ENCODE measurements at places on chromosomes 5 and 9. TPM values are rescaled to one million over a fixed set of nuclear protein-coding genes. Genes with fewer than 3 reads are reported as not detected.

Gene FGD3
- total RNA-seq: 256 TPM

DNA sequence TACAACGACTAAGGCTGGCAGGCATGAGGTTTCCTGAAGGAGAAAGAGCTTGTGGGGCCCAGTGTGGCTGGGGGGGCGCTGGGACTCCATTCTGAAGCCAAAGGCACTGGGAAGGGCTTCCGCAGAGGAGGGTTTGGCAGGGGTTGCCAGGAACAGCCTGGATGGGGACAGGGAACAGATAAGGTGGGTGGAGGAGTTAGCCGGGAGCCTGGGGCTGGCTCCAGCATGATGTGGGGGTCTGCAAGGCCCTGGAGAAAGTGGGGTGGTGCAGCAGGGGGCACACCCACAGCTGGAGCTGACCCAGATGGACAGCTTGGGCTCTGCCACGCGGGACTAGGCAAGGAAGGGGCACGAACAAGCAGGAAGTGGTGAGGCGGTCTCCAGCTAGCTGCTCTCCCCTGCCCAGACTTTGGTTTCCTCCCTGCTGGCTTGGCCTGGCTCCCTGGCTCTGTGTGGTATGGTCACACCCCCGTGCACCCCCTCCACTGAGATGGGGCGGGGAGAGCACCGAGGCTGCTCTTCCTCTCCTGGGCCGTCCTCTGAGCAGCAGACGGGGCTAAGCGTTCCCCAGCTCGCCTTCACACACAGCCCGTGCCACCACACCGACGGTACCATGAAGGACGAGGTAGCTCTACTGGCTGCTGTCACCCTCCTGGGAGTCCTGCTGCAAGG lies at the start of gene LTC4S:
Gene LTC4S, plus strand, starts transcription at position 519 of the 672 bp plus-strand sequence. Its CDS starts 95 bp downstream, at position 614.
- peak; percentile 82 for DNase-seq

DNA sequence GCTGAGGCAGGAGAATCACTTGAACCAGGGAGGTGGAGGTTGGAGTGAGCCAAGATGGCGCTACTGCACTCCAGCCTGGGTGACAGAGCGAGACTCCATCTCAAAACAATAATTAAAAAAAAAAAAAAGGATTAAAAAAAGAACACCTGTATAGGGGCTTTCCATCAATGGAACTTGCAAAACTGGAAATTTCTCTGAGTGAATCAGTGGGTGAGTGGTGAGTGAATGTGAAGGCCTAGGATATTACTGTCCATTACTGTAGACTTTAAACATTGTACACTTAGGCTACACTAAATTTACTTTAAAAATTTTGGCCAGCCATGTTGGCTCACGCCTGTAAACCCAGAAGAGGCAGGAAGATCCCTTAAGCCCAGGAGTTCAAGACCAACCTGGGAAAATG lies 5.7 kb upstream of the RARS1 start:
- no peak for DNase-seq

DNA sequence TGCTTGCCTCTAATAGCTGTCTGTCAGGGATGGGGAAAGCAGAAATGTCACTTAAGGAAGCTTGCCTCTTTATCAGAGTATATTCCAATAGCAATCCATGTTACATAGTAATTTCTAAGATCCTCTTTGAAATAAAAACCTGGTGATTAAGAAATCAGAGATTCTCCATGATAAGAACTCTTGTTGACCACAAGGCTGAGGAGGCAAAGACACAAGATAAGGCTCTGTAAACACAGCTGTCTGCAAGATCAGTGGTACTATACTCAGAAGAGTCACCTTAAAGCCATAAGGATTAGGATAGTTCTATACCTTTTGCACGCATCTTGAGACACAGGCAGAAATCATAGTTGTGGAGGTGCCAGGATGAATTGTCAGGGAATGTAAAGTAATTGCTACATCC lies 40.3 kb downstream of the HEXB start:
- no peak for DNase-seq

GRCh38 chr5:36300927-36301540 lies 668 bp downstream of the RANBP3L start:
- DNase-seq: no peak

Gene CFAP90
- not detected for total RNA-seq

DNA sequence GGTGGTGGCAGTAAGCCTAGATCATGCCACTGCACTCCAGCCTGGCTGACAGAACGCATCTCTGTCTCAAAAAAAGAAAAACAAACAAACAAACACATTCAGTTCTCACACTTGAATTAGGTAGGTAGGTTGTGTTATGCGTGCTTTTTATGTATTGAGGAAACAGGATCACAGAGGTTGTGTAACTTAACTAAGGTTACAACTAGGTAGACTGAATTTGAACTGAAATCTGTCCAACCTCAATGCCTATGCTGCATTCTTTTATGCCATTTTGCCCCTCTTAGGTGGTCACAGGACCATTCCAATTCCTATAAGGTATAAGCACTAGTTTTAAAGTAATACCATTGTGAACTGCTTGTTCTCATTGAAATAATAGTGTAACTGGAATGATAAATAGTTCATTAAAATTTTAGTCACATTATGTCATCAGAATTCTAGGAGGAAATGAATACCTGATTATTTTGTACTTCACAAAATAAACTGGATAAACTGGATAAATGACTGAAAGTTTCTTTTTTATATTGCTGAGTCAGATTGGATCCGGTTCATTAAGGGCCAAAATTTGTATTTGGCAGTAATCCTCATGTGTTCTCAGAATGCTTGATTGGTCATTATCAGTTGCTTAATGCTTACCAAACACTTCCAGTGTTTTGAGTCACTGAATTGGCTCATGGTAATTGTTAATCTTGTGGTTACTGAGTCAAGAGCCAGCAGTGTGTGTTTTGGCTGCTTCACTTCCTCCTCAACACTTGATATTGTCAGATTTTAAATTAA lies 7.1 kb downstream of the UBAP1 start:
- DNase-seq: peak; percentile 32

GRCh38 chr5:145124806-145125205 lies 710.3 kb downstream of the PRELID2 start:
- DNase-seq: no peak

Gene STPG3
- total RNA-seq: not detected

Gene SARDH
- 19.3 TPM for total RNA-seq

GRCh38 chr5:112957036-112957808 lies 19.4 kb upstream of the DCP2 start:
- no peak for DNase-seq

GRCh38 chr9:88174324-88174723 lies 36.0 kb upstream of the SPATA31C2 start:
- no peak for DNase-seq

Gene OR13C8
- not detected for total RNA-seq

Gene SMIM3
- 8.0 TPM for total RNA-seq

- DNase-seq: no peak
Observed at GRCh38 chr9:76581731-76582130, 122.7 kb downstream of the GCNT1 start.

Gene PCDHGC5
- not detected for total RNA-seq

Gene ANKDD1B
- total RNA-seq: 0.61 TPM

- DNase-seq: no peak
Observed at GRCh38 chr9:105975886-105976645, 281.7 kb downstream of the TMEM38B start.

DNA sequence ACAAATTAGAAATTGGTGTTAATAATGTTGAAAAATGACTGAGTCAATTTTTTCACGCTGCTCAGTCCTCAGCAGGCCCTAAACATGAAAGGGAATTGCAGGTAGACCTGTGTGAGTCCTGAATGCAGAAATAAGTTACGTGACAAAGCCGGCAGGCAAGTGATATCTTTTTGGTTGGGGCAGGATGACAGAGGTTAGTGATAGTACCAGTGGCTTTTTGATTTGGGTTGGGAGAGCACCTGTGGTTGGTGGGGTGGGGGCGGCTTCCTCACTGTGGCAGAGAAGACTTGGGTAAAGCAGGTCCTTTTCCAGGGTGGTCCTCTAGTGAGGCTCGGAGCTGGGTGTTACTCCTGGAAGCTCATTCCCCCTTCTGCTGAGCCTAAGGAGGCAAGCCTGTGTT lies 164.7 kb downstream of the TMEM167A start:
- no peak for DNase-seq

DNA sequence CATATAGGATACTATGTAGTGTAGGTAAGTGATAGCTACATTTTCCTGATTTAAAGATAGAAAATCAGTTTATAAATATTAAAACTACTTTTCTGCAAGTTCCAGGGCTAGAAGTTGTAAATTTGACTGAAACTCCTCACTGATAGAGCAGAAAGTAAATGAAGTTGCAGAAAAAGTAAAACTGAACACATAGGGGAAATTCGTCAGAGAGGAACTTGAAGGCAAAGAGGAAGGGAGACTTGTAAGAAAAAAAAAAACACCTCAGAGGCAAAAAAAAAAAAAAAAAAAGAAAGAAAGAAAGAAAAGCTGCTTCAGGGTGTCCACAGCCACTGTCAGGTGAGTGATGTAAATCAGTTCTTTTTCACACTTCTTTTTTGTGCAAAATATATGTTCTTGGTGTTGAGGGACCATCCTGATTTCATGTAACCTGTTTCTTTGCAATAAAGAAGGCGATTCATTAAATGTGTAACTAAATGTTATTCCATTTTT lies 336.2 kb upstream of the ZNF462 start:
- no peak for DNase-seq

Gene SLC6A7
- not detected for total RNA-seq

Gene SAXO1
- total RNA-seq: 1.0 TPM
